ENCODE measurements at places on chromosomes 1 and 21.
A peak's percentile ranks its signal among the peaks of the same experiment; 100 is the strongest.

- DNase-seq: no peak
These were observed 7.7 kb upstream of the S100A2 start for GRCh38 chr1:153573351-153573750.

GRCh38 chr1:235930543-235930942, 63.8 kb upstream of the LYST start:
- no peak for DNase-seq

- no peak for DNase-seq
These were observed 4.2 kb upstream of the FAM131C start for GRCh38 chr1:16077406-16078245.

- no peak for DNase-seq
These were observed 2.3 kb downstream of the SLC2A5 start for GRCh38 chr1:9066945-9067807.

GRCh38 chr1:50742523-50742922, 217.5 kb downstream of the FAF1 start:
- DNase-seq: no peak

DNA sequence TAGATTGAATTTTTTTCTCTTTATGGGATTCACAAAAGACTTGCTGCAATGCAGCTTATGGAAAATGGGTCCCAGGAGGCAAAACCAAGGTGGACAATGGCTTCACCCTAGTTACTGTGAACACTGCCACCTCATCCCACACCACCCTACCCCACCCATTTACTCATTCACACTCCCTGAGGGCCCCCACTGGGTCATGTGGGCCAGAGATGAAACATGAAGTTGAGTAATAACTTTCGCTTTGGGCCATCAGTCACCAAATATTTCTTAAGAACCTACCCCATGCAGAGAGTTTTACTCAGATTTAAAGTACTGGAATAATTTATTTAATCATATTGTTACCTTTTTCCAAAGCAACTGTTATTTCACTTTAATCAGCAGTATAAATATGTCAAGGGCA, 191.8 kb downstream of the TPR start:
- no peak for DNase-seq

DNA sequence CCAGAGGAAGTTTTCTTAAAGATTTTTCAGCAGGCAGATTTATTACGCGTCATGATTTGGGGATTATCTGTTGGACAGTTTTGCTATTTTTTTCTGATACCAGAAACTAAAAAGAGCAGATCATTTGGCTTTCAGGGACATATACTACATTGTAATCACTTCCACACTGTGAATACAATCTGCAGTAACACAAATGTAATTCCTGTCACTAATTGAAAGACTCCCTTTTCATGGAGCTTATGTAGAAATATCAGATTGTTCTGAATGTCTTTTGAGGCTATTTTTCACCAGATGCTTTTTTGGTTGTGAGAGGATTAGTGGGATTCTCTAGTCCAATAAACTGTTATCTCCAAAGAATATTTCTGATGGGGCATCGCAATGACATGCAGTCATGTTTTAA, 464.2 kb downstream of the DISC1 start:
- DNase-seq: no peak

DNA sequence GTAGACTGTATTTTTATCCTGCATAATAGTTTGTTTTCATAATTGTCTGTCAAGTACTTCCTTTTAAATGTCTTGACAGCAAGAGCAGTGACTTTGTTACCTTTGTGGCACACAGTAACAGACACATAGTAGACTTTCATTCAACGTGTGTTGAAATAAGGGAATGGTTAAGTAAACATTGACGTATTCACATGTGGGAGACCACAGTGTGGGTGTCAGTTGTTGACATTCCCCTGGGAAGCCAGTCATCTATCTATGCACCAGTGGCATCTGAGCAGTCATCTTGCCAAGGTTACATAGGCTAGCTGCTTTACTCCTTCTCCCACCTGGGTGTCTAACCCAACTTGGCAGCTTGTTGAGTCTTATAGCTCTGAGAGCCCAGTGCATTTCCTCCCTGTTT, 1.4 kb upstream of the NUP133 start:
- DNase-seq: no peak

DNA sequence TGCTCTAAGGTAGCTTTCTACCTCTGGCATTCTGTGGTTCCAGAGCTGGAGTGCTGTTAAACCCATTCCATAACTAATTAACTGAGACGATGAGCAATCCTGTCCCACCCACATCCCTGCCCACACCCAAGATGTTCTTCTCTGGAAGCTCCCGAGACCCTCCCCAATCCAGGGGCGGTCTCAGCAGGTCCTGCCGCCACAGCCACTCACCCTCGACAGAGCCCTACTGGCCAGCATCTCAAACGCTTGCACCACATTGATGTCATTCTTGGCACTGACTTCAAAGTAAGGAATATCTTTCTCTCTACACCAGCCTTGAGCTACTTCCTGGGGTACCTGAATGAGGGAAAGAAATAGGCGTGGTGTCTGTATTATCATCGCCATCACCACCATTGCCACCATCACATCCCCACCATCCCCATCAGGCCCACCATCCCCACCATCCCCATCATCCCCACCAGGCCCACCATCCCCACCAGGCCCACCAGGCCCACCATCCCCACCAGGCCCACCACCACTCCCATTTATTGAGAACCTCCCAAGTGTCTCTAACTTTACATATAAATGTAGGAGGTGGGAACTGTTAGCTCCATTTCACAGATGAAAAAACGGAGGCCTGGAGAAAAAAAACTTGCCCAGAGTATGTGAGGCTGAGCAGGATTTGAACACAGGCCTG, 17.7 kb downstream of the RAB7B start:
- DNase-seq: no peak

GRCh38 chr1:157090196-157090647, 9.4 kb downstream of the ETV3L start:
- peak; percentile 51 for DNase-seq

GRCh38 chr1:12604114-12604874, 13.7 kb downstream of the DHRS3 start:
- peak; percentile 81 for DNase-seq

DNA sequence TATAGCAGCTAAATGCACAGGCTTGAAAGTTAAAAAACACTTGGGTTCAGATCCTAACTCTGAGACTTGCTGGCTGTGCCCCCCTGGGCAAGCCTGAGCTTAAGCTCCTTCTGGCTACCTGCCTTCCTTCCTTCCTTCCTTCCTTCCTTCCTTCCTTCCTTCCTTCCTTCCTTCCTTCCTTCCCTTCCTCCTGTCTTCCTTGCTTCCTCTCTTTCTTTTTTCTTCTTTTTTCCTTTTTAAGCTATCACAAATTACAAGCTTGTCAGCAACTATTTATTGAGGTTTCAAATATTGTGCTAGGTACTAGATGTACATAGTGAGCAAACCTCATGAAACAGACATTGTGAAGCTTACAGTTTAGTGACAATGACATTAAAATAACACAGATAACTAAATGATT, 15.1 kb downstream of the SGIP1 start:
- DNase-seq: no peak

DNA sequence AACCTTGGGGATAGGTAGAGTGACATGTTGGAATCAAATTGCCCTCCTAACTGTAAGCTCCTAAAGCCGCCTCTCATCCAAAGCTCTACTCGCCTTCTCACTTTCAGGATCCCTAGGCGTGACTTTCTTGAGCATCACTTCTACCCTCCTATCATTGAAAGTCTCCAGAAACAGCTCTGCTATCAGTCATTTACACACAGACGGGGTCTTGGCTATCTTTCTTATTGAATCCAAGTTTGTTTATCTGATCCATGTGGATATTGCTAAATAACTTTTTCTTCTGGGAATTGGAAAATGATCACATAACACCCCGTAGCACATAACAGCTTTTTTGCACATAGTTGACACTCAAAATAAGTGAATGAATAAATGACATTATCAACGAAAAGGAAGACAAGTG, 216.4 kb upstream of the KIAA0040 start:
- DNase-seq: no peak

DNA sequence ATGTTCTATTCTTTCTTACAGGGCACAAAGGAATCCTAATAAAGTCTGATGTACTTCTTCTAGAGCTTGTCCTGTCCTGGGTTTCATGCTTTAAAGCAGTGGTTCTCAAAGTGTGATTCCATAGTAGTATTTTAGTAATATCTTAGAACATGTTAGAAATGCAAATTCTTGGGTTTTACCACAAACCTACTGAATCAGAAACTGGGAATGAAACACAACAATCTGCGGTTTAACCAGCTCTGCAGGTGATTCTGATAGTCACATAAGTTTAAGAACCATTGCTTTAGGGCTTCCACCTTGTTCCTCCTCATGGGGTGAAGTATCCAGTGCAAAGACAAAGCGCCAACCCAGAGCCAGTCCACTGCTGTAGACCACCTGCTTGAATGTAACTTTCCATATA, 41.1 kb downstream of the NGF start:
- DNase-seq: no peak

DNA sequence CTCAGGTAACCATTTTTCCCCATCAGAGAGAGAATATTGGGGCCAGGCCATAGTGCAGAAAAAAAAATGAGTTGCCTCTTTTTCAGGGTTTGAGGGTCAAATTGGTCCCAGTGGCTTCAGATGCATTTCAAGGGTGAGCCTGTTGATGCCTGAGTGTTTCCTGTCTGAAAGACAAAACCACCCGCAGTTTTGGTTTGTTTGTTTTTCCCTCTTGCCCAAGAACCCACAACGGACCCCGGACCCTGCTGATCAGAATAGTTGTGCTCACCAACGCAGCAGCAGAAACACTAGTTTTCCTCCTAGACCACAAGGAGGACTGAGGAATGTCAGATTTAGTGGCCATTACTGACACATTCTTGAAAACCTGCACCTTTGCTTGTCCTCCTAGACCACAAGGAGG, 1433.1 kb downstream of the PLA2G4A start:
- DNase-seq: no peak

DNA sequence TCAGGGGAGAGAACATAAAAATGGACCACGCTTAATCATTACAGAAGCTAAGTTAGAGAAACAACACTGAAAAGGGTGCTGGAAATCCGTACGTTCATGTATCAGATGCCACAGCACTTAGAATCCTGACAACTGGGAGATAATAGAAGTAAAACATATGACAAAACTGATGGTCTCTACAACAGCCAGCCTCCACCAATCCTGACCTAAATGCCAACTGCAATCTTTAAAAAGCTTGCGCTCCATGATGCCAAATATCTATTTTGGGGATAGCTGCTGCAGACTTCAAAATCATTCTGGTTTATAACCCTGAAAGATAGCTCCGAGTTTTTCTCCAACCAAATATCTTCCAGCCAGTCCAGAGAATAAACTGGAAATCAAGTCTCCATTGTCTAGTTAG, 178.3 kb downstream of the RERE start:
- DNase-seq: no peak

DNA sequence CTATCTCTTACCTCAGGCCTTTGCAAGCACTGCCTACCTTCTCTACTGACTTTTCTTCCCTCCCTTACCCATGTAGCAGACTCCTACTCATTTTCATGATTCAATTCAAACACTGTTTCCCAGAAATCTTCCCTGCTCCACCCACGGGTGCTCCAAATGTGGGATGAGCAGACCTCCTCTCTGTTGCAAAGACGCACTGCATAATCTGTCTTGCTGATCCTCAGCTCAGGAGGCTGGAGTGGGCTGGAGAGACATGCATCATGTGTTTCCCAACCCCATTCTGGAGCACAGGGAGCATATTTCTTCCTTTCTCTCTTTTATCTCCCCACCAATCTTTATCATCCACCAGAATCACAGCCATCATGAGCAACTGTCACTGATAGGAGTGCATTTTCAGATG, 459.9 kb upstream of the NFIA start:
- DNase-seq: no peak

DNA sequence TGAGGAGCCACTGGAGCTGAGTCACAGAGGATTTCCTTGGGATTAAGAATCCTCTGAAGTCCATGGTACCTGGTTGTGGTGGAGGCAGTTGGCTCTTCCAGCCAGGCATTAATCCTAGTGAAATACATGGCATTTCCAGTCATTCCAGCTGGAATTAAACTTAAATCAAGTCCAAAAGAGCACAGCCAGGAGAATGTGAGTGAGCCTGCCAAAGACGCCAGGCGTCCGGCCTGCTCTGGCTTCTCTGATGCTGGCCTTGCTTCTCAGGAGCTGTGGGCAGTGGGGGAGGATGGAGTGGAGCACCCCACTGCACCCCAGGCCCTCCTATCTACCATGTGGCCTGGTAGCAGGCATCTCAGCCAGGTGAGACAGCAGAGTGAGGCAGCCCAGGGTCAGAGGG, 23.4 kb upstream of the TENT5C start:
- DNase-seq: no peak

GRCh38 chr1:234874291-234875288, 254.0 kb downstream of the TOMM20 start:
- DNase-seq: peak; percentile 46

- no peak for DNase-seq
These were observed 39.6 kb upstream of the TRABD2B start for GRCh38 chr1:48036710-48037355.

DNA sequence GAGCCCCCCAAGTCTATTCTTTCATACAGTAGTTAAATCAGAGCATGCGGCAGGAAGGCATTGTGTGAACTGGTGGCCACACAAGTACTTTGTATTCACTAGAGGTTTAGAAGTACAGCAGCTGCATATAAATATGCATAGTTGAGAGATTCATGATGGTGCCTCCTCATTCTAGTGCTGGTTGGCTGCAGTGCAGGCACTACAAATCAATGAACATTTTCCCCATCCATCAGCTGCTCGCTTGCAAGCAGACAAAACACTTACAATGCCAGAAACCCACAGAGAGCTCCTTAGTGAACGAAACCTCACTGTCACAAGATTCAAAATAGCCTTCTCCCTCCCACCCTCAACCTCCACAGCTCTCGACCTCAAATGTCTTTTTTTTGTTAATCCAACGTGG, 726.2 kb downstream of the USP25 start:
- no peak for DNase-seq

- DNase-seq: peak; percentile 38
These were observed 707.8 kb downstream of the USP25 start for GRCh38 chr21:16437586-16437985.

- no peak for DNase-seq
These were observed 6.3 kb downstream of the CDKN2C start for GRCh38 chr1:50976111-50976889.

- DNase-seq: no peak
These were observed 310.3 kb upstream of the SGIP1 start for GRCh38 chr1:66223681-66224080.

DNA sequence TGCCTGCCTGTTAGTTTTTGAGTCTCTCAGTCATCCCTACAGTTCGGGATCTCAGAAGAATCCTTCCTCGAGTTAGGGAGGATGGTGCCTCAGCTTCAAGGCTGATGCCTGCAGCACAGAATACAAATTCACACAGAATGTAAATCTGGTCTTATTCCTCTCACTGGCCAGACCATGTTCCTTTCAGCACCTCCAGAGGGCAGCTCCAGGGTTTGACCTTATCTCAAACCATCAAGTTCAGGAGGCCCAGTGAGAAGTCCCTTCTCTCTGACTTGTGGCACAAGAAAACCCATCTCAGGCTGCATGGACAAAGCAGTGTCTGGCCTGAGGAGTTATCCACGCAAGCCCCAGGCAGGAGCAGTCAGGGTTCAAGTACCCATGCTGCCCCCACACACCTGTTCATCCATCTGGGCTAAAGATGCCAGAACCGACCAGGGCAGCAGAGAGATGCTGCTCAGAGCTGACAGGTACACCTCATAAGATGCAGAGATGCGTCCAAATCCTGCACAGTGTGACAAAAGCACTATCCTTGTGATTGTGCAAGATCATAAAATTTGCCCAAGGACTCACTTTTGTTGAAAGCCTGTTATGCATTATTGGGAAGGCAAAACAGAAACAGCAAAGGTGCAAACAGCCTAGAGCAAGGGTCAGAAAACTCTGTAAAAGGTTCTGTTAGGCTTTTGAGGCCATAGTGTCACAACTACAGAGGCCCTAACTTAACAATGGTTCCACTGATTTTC, 49.8 kb downstream of the BCAR3 start:
- DNase-seq: no peak

- DNase-seq: no peak
These were observed 12.1 kb upstream of the LINGO4 start for GRCh38 chr1:151817353-151817730.

Data from CMK (cell line).